ENCODE measurements at places on chromosomes 7 and 10.

- DNase-seq: no peak
These were observed 15.9 kb upstream of the CDH23 start for GRCh38 chr10:71380841-71381240.

DNA sequence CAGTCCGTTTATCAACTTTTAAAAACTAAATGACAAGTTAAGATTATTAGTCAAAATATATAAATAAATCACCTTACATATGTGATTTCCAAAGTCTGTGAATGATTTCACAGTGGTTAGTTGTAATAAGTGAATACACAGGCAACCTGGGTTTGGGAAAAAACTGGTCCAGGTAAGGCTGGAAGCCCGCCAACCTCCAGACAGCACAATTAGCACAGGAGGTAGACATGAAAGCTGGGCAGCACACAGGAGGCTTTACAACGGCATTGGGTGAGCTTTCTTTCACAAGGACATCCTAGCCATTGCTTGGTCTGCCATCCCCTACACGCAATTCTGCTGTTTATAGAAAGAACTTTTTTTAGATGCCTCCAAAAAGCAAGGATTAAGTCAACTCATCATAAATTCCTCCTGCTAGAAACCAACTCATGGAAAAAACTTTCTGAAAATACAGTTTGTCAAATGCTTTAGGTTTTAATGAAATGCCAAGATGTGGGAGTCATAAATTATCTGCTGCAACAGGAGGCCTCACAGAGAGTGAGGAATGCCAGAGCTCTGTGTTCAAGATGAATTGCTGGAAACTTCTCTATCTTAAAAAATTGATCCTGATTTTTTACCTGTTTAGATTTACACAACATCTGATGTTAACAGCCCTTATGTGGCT, 346.8 kb upstream of the NFE2L3 start:
- no peak for DNase-seq

- DNase-seq: no peak
These were observed 42.3 kb downstream of the ENTPD1 start for GRCh38 chr10:95798096-95798855.

- no peak for DNase-seq
These were observed 200.3 kb downstream of the LSM5 start for GRCh38 chr7:32289651-32290414.
